Fibroblast of skin of right biceps (primary cell): ENCODE measurements at places on chromosomes 7 and 10.

DNA sequence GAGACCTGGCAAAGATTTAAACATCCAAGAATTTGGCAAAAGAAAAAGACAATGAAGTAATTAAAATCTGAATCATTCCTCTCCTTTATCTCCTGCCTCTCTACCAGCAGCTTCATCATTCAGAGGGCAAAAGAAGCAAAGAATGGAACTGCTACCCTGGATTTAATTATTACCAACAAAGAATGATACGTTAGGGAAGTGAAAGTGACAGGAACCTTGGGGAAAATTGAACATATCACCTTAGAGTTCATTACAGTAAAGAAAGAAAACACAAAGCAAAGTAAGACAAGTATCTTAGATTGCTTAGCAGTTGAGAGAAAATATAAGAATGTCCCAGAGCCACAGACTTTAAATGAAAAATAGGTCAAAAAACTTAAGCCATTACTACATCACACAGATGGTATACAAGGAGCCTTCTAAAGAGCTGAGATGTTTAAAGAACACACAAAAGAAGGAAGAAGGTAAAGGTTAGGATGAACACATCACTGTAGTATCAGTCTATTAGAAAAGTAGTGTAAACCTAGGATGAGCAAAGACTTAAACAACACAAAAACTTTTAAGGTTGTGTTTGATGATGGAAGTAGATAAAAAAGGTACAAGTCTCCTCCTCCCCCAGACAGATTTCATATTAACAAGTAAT is 17.5 kb downstream of the CTNNA3 start:
- DNase-seq, result no peak

GRCh38 chr7:73822319-73823173 is 8.2 kb upstream of the CLDN4 start:
- peak; percentile 97 for DNase-seq

DNA sequence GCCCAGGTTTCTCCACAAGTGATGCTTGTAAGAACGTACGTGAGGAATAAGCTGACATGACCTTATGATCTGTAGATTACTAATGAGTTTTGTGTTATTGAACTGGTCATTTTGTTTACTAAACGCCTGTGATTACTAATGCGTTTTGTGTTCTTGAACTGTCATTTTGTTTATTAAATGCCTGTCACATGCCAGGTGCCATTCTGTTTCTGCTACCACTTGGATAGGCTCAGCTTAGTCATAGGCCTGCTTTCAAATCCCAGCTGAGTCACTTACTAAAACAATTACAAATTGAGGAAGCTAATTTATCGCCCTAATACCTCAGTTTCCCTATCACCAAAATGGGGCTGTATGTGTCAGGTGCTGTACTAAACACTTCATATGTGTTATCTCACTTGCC is 4.7 kb upstream of the HGF start:
- DNase-seq, result no peak

DNA sequence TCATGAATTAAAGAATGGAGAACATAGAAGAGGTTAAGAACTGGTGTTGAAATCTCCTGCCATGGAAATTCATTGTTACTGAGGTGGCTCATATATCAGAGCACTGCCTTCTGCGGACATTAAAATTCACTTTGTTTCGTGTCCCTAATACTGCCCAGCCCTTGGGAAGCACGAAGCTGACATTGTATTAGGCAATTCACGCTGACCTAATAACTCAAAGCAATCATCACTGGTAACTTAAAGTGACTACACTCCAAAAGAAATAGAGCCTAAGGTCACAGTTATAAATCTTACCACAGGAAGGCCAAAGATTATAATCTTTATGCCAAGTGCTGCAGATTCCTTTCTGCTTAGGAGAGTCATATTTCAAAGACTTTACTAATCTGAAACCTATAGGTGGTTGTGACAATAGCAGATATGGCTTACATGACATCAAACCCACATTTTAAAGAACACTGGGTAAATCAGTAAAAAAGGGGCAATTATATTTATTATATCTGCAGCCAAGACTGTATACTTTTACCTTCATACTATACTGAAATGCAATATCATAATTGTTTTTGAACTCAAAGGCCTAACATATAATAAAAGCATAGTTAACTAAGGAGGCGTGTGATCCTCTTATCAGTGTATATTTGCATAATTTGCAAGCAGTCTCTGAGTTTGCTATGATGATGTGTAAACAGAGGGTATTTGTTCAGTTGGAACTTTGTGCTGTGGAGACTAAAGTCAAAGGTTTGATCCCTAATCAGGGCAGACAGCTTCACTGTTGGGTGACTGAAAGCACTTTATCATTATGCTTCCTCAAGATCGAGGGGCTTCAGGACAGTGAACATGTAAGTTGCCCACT is 51.9 kb upstream of the CAPZA2 start:
- DNase-seq, result no peak

GRCh38 chr10:132204781-132205473 is 18.2 kb downstream of the DPYSL4 start:
- no peak for DNase-seq

DNA sequence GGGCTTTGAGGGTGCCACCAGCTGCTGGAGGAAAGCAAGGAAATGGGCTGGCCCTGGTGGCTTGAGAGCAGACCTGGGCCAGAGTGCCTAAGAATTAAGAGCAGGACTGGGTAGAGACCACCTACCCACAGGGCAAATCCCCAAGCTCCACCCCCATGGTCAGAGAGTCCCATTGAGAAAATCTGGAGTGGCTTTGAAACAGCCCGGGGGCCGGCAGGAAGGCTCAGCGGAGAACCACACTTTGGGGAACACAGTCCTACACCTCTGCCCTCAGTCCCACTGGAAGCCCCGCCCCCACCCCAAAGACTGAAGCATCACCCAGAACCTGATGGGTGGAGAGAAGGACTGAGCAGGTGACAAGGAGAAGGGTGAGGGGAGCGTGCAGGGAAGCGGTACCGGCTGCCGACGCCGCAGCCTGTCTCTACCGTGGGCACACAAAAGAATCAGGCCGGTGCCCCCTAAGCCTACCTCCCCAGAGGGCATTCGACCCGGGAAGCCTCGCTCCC is 3.6 kb downstream of the SMARCD3 start:
- no peak for DNase-seq

DNA sequence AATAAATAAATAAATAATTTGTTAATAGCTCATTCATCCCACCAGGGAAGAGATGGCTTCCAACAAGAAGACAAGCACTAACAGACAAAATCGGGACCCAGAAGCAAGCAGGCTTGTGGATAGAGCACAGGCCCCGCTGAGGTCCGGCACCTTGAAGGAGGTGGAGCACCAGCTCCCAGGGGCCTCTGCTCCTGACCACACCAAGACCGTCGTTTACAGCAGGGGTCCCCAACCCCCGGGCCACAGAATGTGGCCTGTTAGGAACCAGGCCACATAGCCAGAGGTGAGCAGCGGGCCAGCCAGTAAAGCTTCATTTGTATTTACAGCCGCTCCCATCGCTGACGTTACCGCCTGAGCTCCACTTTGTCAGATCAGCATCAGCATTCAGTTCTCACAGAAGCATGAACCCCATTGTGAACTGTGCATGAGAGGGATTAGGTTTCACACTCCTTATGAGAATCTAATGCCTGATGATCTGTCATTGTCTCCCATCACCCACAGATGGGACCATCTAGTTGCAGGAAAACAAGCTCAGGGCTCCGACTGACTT is 33.3 kb upstream of the SUN1 start:
- no peak for DNase-seq

- DNase-seq, result no peak
These were observed 49.9 kb downstream of the BLVRA start for GRCh38 chr7:43808410-43808809.
